ENCODE measurements at places on chromosomes 4 and X.

- DNase-seq, result no peak
Observed at GRCh38 chrX:75957107-75957610, 172.1 kb upstream of the MAGEE2 start.

DNA sequence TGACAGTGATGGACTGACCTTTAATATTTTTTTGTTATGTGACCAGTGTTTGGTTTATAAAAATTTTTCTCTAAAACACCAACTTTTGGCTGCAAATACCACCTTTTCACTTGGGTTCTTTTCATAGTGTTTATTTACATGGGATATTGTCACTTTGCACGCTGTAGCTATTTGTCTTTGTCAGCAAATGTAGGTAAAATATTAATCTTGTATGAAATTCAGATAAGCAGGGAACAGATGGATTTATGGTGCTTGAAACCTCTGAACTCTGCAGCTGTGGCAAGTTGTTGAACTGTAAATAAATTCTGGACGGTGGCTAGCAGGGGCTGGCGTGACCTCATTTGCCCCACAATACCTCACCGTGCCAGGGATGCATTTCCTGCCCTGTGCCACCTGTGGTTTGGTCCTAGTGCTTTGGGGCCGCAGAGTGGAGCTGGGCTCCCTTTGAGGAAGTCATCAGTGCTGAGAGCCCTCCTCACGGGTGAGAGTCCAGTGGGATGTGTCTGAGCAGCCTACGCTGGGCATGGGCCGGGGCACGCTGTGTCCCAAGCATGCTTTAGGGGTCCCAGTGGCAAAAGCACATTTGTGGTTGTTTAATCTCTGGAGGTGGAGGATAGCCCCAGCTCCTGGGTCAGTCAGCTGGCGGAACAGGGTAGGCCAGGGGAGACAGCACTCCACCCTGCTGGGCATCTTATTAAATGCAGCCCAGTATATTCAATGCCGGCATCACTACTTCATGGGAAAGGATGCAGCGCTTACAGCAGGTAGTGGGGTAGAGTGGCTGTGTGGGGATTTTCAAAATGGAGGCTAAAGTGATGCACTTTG is 108.6 kb downstream of the TBL1X start:
- no peak for DNase-seq

GRCh38 chrX:143081231-143081630 is 55.5 kb downstream of the SPANXN4 start:
- no peak for DNase-seq

DNA sequence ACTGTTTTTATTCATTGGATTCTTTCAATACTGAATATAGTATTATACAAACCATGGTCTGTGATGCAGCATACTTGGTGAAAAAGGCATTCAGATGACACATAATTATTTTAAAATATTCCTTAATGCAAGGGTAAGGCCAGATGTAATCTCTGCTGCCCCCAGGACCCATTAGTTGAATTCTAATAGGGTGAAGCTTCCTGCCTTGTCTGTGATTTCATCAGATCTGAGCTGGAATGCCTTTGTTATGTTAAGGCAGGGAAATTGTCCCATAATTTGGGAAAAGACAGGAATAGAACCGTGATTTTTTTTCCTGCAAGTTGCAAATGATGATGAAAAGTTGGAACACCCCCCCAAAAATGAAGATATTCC is 26.1 kb downstream of the ZRSR2 start:
- no peak for DNase-seq

- peak; percentile 85 for DNase-seq
Observed at GRCh38 chr4:9703391-9703790, 78.0 kb upstream of the DRD5 start.

DNA sequence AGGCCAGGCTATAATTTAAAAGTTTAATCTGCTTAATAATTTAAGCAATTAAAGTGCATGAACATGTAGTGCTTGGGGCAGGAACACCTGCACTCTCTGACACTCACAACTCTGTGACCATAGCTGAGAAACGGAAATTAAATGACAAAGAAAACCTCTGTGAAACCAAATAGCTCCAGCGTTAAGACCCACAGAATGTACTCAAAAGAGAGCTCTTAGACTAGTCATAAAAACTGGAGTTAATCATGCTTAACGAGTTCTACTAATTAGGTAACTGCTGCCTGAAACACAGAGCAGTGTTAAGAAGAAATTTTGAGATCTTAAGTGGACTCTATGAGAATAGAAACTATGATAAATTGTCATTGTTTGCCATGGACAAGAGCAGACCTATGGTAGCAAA is 174.4 kb upstream of the SPIN4 start:
- no peak for DNase-seq

- DNase-seq, result no peak
Observed at GRCh38 chr4:53315300-53315699, 50.6 kb downstream of the SCFD2 start.

DNA sequence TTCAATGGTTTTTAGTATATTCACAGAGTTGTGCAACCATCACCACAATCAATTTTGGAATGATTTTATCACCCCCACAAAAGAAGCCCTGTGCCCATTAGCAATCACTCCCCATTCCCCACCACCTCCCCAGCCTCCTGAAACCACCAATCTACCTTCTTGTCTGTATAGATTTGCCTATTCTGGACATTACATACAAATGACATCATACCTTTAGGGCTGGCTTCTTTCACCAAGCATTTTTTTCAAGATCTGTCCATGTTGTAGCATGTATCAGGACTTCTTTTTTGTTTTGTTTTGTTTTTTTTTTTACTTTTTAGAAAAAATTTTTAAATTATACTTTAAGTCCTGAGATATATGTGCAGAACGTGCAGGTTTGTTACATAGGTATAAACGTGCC is 108.1 kb downstream of the RTL9 start:
- DNase-seq, result no peak

DNA sequence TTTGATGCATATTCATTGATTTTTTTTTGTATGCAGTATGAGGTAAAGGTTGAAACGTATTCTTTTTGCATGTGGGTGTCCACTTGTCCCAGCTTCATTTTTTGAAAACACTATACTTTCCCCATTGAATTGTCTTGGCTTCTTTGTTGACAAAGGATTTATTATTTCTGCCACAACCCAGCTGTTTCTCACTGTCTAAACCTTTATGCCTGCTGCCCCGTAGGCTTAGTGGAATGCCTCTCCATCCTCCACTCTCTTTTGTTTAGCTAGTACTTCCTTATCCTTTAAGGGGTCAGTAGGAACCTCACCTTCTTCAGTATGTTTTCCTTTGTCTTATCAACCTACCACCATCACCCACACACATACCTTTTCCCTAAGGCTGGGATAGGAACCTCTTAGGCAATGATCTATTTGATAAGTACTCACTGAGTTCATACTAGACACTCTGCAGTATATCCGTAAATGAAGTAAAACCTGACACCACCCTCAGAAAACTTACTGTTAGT is 8.5 kb downstream of the FMR1 start:
- no peak for DNase-seq

DNA sequence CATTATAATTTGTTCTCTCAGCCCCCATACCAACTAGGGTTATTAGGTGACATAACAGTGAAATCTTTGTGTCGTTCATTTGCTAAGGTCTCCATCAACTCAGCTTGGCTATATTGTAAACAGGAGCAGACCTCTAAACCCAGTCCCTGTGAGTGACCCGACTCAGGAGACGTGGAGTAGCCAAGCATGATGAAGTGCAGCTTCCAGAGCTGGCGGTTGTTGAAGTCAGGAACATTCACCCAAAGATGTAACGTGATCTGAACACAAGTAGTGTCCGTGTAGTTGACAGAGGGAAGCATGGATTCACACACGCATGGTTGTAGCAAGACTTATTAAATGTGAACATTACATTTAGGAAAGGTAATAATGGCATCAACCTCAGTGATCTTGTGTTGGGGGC is 102.3 kb downstream of the FAM193A start:
- peak; percentile 19 for DNase-seq
